ENCODE measurements at places on chromosomes 1 and 21.

GRCh38 chr1:1225238-1225845 lies 6.5 kb downstream of the SDF4 start:
- DNase-seq: no peak

DNA sequence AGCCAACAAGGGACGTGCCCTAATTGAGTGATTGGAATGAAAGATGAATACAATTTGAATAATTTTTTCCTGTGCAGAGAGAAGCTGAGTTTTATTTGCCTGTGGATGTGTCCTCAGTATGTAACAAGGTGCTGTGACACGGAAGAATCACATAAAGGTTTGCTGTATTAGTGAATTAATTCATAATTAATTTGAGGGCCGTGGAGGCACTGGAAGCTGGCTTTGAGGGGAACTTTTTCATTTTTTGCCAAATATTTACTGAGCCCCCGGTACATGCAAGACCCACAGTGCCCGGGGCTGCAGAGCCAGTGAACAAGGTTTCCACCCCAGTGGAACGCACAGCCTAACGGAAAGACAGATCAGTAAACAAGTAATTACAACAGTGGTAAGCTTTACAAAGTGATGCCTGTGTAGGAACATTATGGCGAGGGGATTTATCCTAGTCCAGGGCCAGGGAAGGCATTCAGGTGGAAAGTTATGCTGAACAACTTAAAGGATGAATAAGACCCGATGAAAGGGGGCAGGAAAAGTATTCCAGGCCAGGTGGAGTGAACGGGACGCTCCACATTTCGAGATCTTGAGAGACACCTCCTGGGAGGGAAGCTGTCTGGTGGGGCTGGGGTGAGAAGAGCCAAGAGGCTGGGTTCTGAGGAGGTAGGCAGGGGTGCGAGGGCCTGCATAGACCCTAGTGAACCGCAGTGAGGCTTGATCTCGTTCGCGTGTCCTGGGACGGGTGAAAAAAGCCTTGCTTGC lies 773 bp upstream of the RCC2 start:
- DNase-seq: no peak

GRCh38 chr1:236064674-236065508 lies at the start of gene NID1:
TSS of gene NID1 (minus strand) at chr1:236065090. CDS start at chr1:236065079, 11 bp downstream.
- peak; percentile 90 for DNase-seq

DNA sequence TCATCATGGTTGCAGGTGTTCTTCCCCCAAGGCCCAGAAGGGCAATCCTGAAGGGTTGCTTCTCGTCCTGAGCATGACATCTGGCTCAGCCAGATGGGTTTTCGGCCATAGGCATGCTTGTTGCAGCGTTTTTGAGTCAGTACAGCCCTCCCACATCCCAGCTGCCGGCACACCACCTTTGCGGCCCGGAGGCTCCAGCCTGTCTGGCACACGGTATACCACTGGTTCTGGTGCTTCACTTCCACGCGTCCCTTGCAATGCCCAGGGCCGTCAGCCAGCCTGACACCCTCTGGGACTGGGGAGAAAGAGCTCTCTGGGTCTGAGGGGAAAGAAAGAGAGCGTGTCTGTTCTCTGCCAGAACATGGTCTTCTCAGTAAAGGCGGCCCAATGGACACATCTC lies 7.2 kb downstream of the CD5L start:
- DNase-seq: no peak

DNA sequence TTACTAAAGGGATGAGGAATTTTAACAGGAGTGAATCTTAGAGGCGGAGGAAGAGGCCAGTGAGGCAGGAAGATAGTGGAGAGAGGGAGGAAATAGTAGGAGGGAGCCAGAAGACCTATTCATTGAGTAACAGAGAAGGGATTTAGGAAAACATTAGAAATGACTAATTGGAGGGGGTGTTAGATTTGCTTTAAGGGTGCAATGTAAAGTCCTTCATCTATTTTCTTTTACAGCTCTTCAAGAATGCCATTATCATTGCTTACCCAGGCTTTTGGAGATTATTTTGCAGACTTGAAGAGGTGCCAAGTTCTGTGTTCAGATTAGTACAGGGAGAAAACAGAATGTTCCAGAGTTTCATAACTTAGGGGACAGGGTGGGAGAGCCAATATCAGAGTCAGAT lies 33.8 kb downstream of the OR10J1 start:
- no peak for DNase-seq

GRCh38 chr1:11736746-11737639 lies 1.1 kb downstream of the AGTRAP start:
- no peak for DNase-seq

GRCh38 chr1:150561254-150561973 lies 12.2 kb downstream of the ADAMTSL4 start:
- peak; percentile 92 for DNase-seq

Measured in neuronal stem cell (in vitro differentiated cells).